Fibroblast of skin of right biceps (primary cell): ENCODE measurements at places on chromosomes 2 and 18.

DNA sequence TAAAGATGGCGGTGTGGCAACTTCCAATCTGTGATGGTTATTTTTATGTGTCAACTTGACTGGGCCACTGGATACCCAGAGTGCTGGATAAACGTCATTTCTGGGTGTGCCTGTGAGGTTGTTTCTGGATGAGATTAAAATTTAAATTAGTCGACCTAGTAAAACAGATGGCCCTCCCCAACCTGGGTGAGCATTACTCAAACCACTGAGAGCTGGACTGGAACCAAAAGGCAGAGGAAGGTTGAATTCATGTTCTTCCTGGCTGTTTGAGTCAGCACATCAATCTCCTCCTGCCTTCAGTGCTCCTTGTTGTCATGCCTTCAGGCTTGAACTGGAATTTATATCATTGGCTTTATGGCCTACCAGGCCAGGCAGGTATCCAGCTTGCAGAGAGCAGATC is 190.8 kb upstream of the RGPD4 start:
- peak; percentile 91 for DNase-seq

- DNase-seq, result no peak
Measured at GRCh38 chr2:171789956-171790355, 102.7 kb downstream of the DYNC1I2 start.

GRCh38 chr2:75500633-75501032 is 60.1 kb downstream of the EVA1A start:
- DNase-seq, result peak; percentile 67

- DNase-seq, result peak; percentile 66
Measured at GRCh38 chr2:20425371-20425881, 21.4 kb upstream of the RHOB start.

GRCh38 chr18:52764316-52764715 is 424.3 kb downstream of the DCC start:
- no peak for DNase-seq

GRCh38 chr2:86062043-86062442 is 43.6 kb downstream of the POLR1A start:
- peak; percentile 36 for DNase-seq

- DNase-seq, result peak; percentile 59
Measured at GRCh38 chr2:232611559-232612218, 21.7 kb upstream of the EFHD1 start.

DNA sequence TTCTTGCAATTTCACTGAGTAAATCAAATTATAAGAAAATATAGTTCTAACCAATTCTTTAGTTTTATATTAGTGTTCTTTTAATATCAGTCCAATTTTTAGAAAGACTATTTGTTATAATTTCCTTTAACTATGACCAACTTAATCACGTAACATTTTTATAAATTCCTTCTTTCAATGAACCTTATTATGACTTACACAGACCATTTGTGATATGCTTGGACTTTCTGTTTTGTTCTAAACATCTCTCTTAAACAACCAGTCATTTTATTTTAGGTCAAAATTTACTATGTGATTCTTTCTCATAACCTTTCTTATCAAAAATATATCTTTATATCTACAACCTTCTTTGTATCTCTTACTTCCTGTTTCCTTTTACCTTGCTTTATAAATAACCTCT is 39.5 kb upstream of the DYNAP start:
- no peak for DNase-seq
